ENCODE measurements at places on chromosomes 1 and 21.

DNA sequence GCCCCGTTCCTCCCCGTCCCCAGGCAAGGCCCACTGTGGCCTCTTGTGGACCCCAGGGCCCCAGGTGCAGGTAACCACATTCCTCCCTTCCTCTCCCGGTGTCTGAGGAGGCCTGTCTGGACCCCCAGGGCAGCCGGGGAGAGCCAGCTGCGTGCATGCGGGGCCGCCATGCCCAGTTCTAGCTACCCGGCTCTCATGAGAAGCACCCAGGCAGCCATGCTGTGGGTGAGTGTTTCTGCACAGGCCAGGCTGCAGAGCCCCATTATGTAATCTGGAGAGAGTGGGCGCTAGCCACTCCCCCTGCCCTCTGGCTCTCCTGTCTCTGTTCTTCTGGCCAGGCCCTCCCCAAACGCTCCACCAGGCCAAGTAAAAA, 18.4 kb upstream of the PLEKHG5 start:
- DNase-seq = no peak

GRCh38 chr21:45309987-45310381, 22.3 kb upstream of the POFUT2 start:
- no peak for DNase-seq

DNA sequence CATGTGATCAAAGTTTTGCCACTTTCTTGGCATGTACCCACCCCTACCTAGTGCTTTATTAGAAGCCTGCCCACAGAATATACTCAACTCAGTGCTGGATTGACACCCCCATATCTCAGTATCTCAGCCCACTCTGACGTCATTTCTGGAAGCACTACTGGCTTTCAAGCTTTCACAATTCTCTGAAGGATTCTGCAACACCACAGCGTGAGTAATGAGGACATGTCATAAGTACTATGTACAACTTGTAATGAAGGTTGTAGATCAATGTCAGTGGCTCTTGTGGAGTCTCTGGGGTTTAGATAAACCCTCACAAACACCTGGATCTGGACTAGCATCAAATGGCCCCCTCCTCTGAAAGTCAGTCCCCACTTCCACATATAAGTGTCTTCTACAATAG, 57.2 kb downstream of the TNFSF4 start:
- no peak for DNase-seq

GRCh38 chr1:56787330-56787729, 31.9 kb downstream of the FYB2 start:
- DNase-seq = no peak
